ENCODE measurements at places on chromosomes 5 and 9. TPM values are rescaled to one million over a fixed set of nuclear protein-coding genes. Genes with fewer than 3 reads are reported as not detected.

Gene IL9
- total RNA-seq, result not detected

Gene IL3
- total RNA-seq, result 0.49 TPM

Gene CDKN2A
- total RNA-seq, result 1.5 TPM

Gene TAF1L
- total RNA-seq, result 0.04 TPM

Gene SOHLH1
- not detected for total RNA-seq

GRCh38 chr5:151002250-151002649, 18.1 kb upstream of the GPX3 start:
- no peak for DNase-seq

DNA sequence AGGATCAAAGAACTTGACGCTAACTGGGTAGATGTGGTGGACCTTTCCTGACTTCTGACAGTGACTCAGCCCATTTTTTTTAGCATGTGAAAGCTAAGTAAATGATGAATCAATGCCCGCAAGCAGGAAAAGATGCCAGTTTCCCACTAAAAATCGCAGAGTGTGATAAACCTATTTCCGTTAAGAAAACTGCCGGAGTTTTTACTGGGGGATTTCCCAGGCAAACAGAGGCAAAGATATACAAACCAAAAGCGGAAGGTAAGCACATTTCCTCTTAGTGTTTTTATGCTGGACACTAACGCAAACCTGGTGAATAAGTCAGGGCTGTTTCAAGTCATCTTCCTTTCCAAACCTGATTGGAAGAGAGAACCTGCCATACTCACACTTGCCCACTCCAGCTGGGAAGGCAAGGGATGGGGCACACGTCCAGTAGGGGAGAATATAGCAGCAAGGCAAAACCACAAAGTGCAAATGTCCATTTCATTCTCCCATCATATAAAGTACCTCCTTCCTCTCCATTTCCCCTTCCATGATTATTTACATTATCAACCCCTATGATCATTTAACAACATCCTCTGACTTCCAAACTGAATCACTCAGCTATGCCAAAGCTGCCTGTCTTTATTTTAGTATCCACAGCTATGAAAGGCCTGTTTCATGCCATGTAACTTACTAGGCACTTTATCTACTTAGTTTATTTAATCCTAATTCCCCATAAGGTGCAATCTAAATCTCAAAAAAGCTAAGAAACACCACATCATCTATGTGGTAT, 349.7 kb upstream of the RFX3 start:
- DNase-seq, result no peak

DNA sequence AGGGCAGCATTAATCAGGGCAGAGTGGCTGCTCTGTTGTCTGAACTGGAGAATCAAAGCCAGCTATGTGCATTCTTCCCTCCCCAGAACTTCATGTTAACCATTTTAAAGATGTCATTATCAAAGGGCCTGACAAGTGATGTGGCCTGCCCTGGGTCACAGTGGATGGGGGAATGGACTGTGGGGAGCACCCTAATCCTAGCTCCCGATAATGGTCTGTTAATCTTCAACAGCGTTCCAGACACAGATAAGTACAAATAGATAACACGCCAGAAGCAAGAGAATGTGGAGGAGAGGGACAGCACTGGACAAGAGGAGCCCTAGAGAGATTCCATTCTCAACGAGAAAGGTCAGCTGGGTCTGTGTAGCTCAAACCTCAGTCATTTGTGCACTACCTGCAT, 77.5 kb downstream of the DPYSL3 start:
- DNase-seq, result no peak

DNA sequence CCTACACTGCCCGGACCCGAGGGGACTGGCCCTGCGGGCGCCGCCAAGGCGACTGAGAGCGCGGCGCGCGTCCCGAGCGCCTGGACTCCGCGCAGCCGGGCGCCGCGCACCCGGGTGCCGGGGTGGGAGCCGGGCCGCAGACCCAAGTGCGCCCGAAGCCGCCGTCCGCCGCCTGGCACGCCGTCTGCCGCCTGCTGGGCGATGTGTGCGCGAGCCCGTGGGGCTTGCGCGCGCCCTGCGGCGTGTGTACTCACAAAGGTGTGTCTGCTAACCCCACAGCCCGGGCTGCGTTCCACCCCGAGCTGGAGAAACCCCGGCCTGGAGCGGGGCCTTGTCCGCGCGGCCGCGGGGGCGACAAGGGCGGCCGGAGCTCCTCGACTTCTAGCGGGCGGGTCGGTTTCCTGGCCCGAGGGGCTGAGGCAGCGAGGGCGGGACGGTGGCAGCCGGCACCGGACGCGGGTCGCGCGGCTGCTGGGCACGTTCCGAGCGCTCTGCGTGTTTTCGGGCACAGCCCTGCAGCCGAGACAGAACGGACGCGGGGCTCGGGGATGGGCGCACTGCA, 1.1 kb upstream of the ZSWIM6 start:
- peak; percentile 74 for DNase-seq

GRCh38 chr9:97272072-97272471, 35.4 kb upstream of the CCDC180 start:
- no peak for DNase-seq

GRCh38 chr5:150624334-150625163, 15.9 kb upstream of the SYNPO start:
- peak; percentile 27 for DNase-seq

DNA sequence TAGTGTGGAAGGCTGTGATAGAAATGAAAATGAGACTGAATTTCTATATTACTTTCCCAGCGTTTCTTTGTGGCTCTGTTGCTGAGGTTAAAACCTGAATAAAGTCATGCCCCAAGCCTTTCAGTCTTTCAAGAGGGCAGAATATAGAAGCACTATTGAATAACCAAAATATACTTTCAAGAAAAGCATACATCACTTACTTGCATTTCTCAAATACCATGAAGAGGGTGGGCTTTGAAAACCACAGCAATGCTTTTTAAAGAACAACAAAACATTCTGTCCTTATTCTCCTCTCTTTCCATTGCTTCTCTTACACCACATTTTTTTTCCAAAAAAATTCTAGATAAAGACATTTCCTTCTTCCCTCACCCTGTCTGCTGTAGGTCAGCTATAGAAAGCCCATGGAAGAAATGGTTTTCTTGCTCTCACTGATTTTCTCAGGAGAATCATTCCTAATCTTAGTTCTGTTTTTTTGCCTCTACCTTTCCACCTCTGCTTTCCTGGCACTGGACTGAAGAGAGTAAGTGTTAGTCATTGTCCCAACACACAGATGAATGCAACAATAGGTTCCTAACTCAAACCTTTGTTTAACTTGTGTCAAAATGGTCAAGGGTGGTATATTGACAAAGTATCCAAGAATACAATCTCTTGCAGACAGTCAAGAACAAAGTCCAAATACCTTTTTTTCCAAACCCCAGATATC, 51.6 kb downstream of the NUDT12 start:
- DNase-seq, result no peak

- no peak for DNase-seq
Measured at GRCh38 chr9:137703842-137704508, 85.2 kb downstream of the EHMT1 start.

- no peak for DNase-seq
Measured at GRCh38 chr9:93501406-93501805, 48.0 kb upstream of the FAM120AOS start.

DNA sequence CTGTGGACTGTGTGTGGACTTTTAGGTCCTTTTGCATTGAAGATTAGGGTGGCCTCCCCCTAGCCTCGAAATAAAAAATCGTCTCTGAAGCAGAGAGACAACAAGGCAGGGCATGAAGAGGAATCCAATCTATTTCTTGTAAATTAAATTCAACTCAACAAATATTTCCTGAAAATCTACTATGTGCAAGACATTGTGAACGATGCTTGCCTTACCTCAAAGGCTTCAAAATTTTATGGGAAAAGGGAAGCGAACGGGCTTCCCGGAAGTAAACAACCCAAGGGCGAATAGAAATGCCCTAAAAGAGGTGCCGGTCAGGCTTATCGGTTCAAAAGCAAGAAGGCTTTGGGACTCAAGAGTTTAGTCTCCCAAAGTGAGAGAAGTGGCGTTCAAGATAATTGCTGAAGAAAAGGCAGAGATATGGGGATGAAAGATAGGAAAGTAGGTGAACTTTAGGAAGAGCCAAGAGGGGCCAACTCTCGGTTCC, 525 bp downstream of the KIF24 start:
- peak; percentile 7 for DNase-seq
